NCI-H446 treated with DMSO at 0.1 percent for 48 hours (cell line): ENCODE measurements at places on chromosomes 7 and 10.

DNA sequence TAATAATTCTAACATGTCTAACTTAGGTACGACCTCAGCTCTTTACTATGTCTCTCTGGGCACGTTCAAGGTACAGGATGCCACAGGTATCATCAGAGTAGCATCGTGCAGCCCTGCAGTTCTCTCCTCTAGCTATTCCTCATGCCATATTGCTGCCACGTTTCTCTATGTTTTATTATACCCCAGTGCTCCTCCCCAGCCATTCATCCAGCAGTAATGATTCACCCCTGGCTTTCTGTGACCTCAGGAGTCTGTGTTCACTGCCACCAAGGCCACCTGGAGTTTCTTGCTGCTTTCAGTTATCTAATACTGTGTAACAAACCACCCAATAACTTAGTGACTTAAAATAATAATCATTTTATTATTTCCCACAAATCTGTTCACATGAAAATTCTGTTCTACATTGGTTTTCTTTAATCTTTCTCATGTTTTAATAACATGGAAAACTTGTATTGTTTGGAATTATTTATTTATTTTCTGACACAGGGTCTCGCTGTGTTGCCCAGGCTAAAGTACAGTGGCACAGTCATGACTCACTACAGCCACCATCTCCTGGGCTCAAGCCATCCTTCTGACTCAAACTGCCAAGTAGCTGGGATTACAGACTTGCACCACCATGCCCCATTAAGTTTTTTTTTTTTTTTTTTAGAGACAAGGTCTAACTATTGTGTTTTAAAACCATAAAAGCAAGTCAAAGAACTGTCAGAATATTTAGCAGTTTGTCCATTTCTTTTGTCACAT is 21.8 kb downstream of the REEP3 start:
- no peak for DNase-seq

DNA sequence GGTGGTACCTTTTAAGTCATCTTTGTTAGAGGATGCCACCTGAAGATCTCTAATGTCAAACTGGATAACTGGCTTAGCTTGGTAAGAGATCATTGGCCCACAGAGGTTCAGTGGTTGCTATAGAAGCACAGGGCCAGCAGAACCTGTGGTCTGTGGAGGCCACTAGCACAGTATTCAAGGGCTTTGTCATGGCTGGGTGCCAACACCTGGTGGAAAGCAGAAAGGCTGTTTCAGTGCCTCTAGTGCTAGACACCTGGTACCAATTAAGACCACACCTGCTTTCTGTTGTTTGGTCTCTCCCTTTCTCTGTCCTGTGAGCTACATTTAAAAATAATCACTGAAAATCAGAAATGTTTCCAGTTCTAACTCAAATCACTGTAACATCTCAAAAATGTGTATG is 10.0 kb upstream of the PCGF5 start:
- no peak for DNase-seq

GRCh38 chr10:49010295-49010694 is 70.7 kb upstream of the LRRC18 start:
- DNase-seq: no peak

GRCh38 chr7:26958834-26959233 is 94.4 kb upstream of the SKAP2 start:
- DNase-seq: no peak

- DNase-seq: no peak
Observed at GRCh38 chr7:101432316-101432715, 69.6 kb downstream of the COL26A1 start.

DNA sequence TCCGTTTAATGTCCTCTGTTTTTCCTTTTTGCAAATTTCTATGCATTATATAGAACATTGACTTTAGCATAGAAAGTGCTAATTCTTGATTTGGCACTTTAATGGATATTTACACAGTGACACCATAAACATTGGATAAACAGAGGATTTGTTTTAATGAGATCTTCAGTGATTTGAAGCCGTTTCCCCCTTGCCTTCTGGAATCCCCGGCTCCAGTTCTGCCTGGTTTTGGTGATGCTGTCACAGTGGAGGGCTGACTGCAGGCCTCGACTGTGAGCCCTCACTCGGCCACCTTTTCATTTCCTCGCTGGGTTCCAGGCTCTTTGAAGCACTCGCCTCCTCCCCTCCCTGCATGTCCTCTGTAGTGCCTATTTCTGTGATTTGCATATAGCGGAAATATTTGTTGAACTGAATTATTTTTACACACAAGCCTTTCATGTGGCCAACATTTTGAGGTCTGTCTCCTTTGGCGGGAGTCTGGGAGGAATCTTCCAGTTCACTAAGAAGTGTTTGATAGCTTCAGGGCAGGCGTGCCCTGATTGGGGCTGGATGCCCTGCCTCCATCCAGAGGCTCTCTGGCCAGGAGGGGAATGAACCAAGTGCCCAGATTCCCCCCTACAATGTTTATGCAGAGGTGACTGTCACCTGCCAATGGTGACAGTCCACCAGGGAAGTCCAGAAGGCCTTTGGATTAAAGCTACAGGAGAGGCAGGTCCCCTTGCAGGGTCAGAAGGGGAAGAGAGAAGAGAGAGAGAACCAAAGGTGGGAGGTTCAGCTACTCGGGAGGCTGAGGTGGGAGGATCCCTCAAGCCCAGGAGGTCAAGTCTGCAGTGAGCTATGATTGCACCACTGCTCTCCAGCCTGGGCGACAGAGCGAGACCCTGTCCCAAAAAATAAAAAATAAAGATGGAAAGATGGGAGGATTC is 67.5 kb downstream of the CUX1 start:
- DNase-seq: no peak

- no peak for DNase-seq
Observed at GRCh38 chr7:15433151-15433550, 128.7 kb downstream of the AGMO start.

DNA sequence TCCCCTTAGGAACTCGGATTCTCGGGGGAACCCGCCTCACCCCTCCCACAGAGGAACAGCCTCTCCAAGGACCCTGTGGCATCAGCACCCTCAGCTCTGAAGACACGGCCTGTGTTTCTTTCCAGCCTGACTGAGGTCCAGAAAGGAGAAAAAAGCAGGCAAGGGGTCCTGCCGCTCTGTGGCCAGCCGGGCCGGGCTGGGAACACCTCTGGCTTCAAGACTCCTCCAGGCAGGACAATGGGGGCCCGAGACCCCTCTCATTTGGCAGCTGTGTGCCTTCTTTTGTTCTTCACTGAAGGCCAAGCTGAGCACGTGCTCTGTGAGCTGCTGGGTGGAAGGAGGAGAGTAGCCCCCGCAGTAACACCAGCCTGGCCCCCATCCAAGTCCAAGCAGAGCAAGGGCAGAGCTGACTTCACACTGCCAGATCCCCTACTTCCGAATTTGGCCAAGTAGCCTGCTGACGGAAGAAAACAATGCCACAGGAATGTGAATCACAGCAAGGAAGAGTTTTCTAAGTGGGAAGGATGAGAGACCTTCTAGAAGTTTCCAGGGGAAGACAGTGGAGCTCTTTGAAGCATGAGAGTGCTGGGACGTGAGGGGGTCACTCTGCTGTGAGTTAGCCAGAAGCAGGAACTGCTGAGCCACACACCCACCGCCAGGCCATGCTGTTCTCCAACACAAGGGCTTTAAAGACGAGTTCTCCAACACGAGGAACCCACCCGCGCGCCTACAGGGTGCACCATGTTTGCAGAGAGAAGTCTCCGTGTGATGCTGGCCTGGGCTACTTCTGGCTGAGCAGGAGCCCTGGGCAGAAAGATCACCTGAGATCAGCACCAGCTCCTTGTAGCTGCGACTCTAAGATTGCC is 3.1 kb downstream of the CNPY1 start:
- no peak for DNase-seq

GRCh38 chr10:100510533-100511308 is 8.9 kb downstream of the SEC31B start:
- no peak for DNase-seq

DNA sequence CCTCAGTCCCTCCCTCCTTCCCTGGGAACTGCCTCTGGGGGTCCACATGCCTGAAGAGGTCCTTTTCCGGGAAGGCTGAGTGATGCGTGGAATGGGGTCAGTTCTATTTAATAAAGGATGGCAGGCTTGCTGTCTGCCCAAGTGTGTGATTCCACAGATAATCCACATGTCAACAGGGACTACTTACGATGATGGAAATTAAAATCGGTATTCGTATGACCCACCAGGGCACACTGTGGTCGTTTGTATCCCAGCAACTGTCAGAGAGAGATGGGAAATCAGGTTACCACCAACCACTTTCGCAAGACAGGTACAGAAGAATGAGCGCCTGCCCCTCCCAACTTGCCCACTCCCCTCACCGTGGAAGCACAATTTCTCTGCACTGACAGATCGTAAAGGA is 110.3 kb downstream of the VIPR2 start:
- DNase-seq: no peak

- no peak for DNase-seq
Observed at GRCh38 chr7:40715053-40715430, 580.2 kb downstream of the SUGCT start.

DNA sequence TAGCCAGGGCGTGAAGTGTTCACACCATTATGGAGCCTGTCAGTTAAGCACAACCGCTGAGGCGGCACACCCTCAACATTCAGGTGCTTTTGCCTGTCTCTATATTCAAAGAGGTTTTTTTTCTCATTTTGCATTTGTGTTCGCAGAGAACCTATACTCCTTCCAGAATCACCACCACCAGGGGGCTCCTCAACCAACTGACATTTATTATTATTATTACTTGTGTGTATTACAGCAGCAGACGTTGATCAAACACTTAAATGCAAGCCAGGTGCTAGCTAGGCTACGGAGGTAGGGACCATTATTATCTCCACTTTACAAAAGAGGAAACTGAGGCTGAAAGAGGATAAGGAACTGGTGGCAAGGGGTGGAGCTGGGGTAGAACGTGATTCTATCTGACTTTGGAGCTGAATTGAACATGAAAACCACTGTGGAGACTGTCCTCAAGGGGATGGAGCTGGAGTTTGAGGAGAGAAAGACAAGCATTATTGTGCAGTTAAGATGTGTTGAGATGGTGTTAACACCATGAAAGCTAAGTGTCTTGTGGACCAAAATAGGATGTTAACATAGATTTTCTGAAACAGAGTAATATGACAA is 133.8 kb upstream of the PLXNA4 start:
- DNase-seq: no peak

GRCh38 chr10:112454910-112455779 is 8.1 kb downstream of the VTI1A start:
- no peak for DNase-seq

DNA sequence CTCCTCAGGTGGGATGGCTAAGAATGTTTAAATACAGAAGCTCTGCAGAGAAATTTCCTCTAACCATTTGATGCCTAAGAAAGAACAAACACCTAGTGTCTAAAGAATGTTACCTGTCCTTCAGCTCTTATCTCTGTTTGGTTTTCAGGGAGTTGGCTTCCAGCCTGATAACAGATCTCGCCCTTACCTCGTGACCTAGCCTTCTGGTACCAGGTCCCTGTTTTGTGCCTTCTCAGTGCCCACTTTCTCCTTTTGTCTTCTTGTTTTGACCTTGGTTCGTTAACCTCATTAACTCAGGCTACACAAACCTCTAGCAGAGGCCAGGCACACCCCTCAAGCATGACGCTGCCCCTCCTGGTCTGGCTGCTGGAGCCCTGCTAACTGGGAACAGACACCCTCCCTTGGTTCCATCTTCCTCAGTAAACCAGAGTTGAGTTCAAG is 16.1 kb upstream of the RAB11FIP2 start:
- DNase-seq: no peak

- DNase-seq: no peak
Observed at GRCh38 chr7:110612680-110613079, 478.2 kb upstream of the LRRN3 start.

DNA sequence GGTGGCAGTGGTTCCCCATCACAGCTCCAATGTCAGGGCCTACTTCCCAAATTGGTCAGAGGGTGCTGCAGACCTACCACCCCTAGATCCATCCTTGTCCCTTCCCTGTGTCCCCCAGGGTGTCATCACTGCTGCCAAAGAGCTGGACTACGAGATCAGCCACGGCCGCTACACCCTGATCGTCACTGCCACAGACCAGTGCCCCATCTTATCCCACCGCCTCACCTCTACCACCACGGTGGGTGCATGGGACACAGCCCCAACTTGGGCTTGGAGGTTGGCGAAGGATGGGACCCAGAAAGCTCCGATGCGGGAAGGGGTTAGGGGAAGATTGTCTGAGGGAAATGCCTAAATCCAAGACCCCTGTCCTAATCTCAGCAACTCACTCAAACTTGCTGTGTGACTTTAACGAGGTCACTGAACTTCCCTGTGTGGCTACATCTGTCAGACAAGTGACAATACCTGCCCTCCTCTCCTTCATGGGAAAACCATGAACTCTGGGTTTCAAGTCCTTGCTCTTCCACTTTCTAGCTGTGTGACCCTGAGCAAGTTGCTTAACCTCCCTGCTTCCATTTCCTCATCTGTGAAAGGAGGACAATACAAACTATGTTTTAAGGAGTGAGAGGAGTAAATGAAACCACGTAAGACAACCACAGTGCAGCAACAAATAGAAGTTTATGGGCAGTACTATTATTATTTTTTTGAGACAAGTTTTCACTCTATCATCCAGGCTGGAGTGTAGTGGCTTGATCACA is 4.9 kb upstream of the VSIR start:
- DNase-seq: no peak

- no peak for DNase-seq
Observed at GRCh38 chr10:3740157-3740871, 44.7 kb downstream of the KLF6 start.

DNA sequence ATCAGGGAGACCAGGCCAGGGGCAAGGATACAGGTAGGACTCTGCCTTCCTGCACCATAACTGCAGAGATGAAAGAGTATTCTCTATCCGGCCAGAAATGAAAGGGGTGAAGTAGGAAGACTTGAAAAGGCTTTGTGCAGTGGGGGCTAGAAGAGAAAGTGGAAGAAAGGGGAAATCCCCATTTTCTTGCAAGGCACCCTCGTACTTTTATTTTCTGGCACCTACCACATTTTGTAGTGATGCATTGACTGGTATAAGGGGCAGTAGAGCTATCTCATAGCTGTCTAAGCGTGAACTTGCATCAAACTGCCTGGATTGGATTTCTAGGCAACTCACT is 752 bp upstream of the CAMK2G start:
- no peak for DNase-seq

GRCh38 chr7:121053219-121053618 is 64.7 kb downstream of the CPED1 start:
- no peak for DNase-seq

- DNase-seq: peak; percentile 47
Observed at GRCh38 chr7:75808106-75808505, 5.5 kb downstream of the CCL24 start.
